ENCODE measurements at places on chromosomes 3 and 15.

DNA sequence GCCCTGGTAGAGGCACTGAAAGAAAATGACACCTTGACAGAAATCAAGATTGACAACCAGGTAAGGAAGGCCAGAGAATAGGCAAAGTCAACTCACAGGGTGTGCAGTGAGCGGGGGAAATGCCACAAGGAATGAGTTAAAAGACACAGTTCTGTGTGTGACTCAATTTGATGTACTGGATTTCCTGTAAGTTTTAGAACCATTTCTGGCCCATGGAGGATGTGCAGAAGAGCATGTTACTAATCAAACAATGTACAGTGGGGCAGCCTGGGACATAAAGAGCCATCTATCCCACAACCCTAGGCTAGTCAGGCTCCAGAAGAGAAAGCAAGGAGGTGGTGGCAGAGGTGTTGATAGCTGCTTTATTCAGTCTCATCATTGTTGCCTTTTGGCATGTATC, 31.2 kb upstream of the TMOD3 start:
- DNase-seq, result no peak

- DNase-seq, result no peak
Measured at GRCh38 chr3:99126316-99126715, 224.8 kb upstream of the DCBLD2 start.

GRCh38 chr3:44584646-44585501, at the start of gene ZNF660:
Gene ZNF660 (plus strand): TSS chr3:44584964. CDS start chr3:44594194, 9,230 bp downstream.
- no peak for DNase-seq

- DNase-seq, result no peak
Measured at GRCh38 chr3:35601959-35602358, 37.4 kb upstream of the ARPP21 start.

- no peak for DNase-seq
Measured at GRCh38 chr3:187807086-187807862, 62.0 kb upstream of the BCL6 start.

- no peak for DNase-seq
Measured at GRCh38 chr3:168044049-168044448, 51.7 kb downstream of the GOLIM4 start.

DNA sequence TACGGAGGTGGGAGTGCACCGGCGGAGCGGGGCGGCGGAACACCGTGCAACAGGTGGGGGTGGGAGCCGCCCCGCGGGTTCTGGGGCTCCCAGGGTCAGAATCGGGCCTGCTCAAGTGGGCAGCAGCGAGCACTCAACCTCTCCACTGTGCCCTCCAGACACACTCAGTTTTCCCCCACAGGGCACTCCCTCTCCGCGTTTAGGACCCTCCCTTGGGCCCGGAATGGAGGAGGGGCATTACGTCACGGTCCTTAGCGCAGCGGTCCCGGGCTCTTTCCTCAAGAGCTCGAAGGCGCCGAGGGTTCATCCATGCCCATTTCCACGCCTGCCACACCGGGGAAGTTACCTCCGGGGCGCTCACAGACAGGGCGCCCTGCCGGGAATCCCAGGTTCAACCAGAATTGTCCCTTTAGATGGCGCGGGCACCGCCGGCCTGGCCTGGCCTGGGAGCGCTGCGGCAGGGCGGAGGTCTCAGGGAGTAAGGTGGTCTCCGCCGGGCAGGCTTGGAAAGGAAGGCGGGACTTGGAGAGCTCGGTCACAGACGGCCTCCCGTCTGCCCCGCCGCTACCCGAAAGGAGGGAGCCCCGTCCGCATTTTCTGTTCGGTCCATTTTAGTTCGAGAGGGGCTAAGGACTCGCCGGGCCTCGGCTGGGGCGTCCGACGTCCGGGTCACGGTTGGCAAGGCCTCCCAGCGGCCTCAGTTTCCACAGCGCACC, 5.1 kb downstream of the RNU6-1 start:
- no peak for DNase-seq

DNA sequence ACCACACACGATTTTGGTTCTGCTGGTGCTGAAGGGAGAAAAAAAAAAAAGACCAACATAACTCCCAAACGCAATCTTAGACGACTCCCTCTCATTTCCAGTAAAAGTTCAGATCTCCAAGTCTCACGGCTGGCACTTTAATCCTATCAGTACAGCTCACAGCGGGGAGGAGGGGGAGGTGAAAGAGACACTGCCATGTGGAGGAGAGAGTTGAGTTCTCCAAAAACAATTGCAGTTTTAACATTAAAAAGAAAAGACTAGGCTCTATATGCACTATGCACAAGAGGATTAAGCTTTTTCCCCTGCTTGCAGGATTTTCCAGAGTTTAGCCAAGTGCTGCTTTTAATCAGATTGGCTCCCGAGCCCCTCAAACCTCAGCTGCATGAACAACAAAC, 16.8 kb downstream of the BMF start:
- DNase-seq, result no peak

- DNase-seq, result no peak
Measured at GRCh38 chr3:169147238-169148008, 516.1 kb downstream of the MECOM start.

GRCh38 chr3:73601011-73601410, 23.7 kb downstream of the PDZRN3 start:
- no peak for DNase-seq

Measured in esophagus squamous epithelium (tissue), 5 donors.